ENCODE measurements at places on chromosomes 5 and 9. TPM values are rescaled to one million over a fixed set of nuclear protein-coding genes. Genes with fewer than 3 reads are reported as not detected.

OSMR gene
- 4.2 TPM for total RNA-seq

SLC31A2 gene
- 5.2 TPM for total RNA-seq

TSC1 gene
- total RNA-seq, result 23.0 TPM

PCDHGA3 gene
- 2.1 TPM for total RNA-seq

C9orf152 gene
- total RNA-seq, result not detected

KCNIP1 gene
- total RNA-seq, result 4.2 TPM

ARHGEF39 gene
- 0.52 TPM for total RNA-seq

TRUB2 gene
- total RNA-seq, result 11.0 TPM

CYSRT1 gene
- total RNA-seq, result not detected

ADAMTS2 gene
- total RNA-seq, result 29.7 TPM

PAEP gene
- total RNA-seq, result not detected

PCDHGA11 gene
- total RNA-seq, result 6.8 TPM

CEP120 gene
- 10.4 TPM for total RNA-seq

PCDHB14 gene
- total RNA-seq, result 4.2 TPM

IL3 gene
- not detected for total RNA-seq

CXCL14 gene
- 19.8 TPM for total RNA-seq

SLC46A2 gene
- under 0.01 TPM for total RNA-seq

CORO2A gene
- total RNA-seq, result under 0.01 TPM

ABO gene
- total RNA-seq, result under 0.01 TPM

LIX1 gene
- total RNA-seq, result 0.52 TPM

SOX30 gene
- total RNA-seq, result not detected

ENTPD8 gene
- total RNA-seq, result not detected

PDE8B gene
- 1.0 TPM for total RNA-seq

MORN5 gene
- not detected for total RNA-seq

SGTB gene
- 4.2 TPM for total RNA-seq

RBM22 gene
- 18.8 TPM for total RNA-seq

OCLN gene
- 0.52 TPM for total RNA-seq

LCN12 gene
- total RNA-seq, result not detected

SLC6A7 gene
- not detected for total RNA-seq

RLN1 gene
- 1.0 TPM for total RNA-seq

HMMR gene
- total RNA-seq, result 2.6 TPM

SPAAR gene
- total RNA-seq, result 1.0 TPM

PTPA gene
- 66.8 TPM for total RNA-seq

PKN3 gene
- total RNA-seq, result 2.1 TPM

PCDHB3 gene
- total RNA-seq, result 1.6 TPM

RGS14 gene
- 12.5 TPM for total RNA-seq

PCDHA10 gene
- under 0.01 TPM for total RNA-seq

NEUROG1 gene
- total RNA-seq, result not detected

GDA gene
- 0.52 TPM for total RNA-seq

FAM13B gene
- total RNA-seq, result 43.8 TPM

FASTKD3 gene
- total RNA-seq, result 8.9 TPM

CCIN gene
- total RNA-seq, result 1.0 TPM

MYORG gene
- 4.2 TPM for total RNA-seq

SLC25A2 gene
- 0.52 TPM for total RNA-seq

PRRT1B gene
- not detected for total RNA-seq

C1QTNF2 gene
- 15.1 TPM for total RNA-seq

SPATA24 gene
- 12.0 TPM for total RNA-seq

SLC12A7 gene
- 5.7 TPM for total RNA-seq

SPEF2 gene
- 3.7 TPM for total RNA-seq

FCN2 gene
- total RNA-seq, result 1.0 TPM

LECT2 gene
- total RNA-seq, result not detected
